AML-193 (cell line): ENCODE measurements at places on chromosomes 2 and 18.

DNA sequence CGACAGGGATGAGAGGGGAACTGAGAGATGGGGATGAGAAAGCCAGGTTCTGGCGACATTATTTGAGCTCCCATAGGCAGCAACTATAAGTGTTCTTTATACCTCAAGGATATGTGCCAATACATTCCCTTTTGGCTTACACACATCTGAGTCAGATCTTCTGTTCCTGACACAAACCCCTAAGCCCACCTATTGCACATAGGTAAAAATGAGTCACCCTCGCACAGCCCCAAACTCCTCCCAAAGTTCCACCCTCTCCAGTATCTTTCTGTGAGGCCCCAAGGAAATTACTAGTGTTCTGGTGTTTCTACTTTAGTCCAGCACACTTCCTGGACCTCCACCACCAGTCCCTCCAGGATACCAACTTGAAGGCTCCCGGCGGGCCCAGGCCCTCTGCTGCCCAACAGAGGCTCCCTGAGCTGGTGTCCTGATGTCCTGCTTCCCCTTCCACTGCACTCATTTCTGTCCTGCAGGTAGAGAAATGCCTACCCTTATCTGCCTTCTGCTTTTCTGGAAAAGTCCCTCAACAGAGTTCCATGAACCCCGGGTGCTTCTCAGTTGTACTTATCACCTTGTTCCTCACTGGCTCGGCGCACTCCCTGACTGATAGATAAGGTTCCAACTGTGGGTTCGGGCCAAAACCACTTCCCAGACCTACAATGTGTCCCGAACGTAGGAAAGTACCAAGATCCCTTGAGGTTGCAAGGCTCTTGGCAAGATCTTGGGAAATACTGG lies 125.5 kb downstream of the EN1 start:
- no peak for DNase-seq

DNA sequence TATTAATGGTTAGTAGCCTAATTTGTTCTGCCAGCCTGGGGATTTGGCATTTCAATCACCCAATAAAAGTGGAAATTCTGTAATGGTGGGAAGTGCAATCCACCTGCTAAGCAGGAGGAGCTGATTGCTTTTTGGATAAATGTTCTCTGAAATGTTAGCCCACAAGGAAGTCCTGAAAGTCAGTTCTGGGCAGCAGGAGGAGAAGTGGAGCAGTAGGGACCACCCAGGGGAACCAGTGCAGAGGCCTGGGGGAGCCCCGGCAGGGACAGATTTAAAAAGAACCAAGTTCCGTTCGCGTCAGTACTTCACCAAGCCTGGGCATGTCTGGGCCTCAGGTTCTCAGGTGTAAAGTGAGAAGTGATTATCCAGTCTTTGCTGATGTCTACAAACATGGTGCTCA lies 248.5 kb upstream of the RAB6C start:
- DNase-seq: no peak

- no peak for DNase-seq
Measured at GRCh38 chr18:13380691-13381070, 162.1 kb downstream of the LDLRAD4 start.

DNA sequence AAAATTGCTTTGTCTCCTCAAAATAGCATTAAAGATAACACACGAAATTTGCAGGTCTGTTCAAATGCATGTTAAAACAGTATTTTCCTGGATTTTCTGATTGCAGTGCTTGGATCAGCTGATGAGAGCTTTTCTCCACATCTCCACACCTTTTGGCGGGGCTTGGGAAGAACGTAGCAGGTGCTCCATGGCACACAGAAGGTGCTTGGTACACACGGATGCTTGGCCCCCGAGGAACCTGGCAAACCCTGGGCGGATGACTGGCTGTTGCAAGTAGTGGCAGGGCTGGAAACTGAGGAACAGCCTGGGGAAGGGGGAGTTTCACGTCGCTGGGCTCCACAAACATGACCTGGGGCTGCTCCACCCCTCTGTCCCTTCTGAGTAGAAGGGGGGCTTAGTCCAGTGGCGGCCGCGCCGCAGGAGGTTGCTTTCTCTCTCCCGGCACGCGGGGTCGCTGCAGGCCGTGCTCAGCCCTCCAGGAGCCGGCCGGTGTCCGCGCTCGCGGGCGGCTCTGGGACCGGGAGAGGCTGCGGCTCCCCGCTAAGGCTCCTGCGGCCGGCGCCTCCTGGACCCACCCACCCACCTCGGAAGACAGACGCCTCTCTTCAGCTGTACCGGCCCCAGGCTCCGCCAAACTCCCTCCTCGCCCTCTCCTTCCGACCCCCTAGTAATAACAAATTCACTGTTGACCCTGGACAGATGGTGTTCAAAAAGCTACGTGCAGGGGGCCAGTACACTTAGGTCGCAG lies 69.3 kb downstream of the MARCO start:
- no peak for DNase-seq

DNA sequence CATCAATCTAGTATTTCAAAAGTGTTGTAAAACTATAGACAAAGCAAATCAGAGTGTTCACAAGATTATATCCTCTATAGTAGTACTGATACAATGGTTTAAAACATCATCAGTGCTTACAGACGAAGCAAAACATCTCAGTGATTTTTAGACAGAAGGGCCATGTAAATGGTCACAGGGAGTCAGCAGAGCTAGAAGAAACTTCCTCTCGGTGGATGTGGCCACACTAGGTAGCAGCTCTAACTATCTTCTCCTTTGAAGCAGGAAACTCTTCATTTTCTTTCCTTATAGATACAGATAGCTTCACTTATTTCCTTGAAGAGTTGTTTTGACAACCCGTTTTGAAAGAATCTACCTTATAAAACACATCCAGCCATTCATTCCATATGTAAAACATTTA lies 80.4 kb upstream of the CD226 start:
- no peak for DNase-seq

- no peak for DNase-seq
Measured at GRCh38 chr2:85864654-85865053, 24.1 kb downstream of the ST3GAL5 start.

GRCh38 chr2:45675263-45675812 lies 23.9 kb downstream of the PRKCE start:
- DNase-seq: no peak

DNA sequence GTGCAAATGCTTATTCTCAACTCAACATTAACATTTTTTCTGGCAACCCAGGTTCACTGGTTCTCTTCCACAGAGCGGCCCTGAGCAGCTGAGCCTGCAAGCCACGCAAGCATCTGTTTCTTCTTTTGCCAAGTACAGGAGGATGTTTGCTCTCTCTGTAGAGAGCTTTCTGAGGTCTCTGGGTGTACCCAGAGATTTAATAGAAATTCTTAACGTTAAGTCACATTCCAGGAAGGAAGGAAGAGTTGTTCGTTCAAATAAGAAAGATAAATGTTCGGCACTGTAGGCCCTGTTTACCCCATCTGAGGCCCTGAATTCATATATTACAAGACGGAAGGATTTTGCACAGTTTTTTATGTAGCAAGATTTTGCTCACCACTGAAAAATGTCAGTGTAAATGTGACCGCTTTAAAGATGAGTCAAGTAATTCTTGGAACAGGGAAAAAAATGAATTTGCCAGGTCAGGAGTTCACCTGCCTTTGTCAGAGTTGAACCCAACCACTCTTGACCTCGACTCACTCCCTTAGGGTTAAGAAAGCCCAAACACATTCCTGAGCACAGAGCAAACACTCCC lies 30.1 kb downstream of the KCTD18 start:
- DNase-seq: no peak

GRCh38 chr2:119522671-119523070 lies 1.6 kb downstream of the SCTR start:
- no peak for DNase-seq

- peak; percentile 1 for DNase-seq
Measured at GRCh38 chr2:158953926-158954763, 14.3 kb upstream of the TANC1 start.
